Stimulated activated CD8-positive, alpha-beta memory T cell treated with anti-CD3 and anti-CD28 coated beads, Interleukin-4, amount 100 ng/mL, for 24 hours (primary cell): ENCODE measurements at places on chromosomes 5 and 9.
A peak's percentile ranks its signal among the peaks of the same experiment; 100 is the strongest.

GRCh38 chr9:79575547-79575946 is 3.8 kb downstream of the TLE4 start:
- DNase-seq: no peak

DNA sequence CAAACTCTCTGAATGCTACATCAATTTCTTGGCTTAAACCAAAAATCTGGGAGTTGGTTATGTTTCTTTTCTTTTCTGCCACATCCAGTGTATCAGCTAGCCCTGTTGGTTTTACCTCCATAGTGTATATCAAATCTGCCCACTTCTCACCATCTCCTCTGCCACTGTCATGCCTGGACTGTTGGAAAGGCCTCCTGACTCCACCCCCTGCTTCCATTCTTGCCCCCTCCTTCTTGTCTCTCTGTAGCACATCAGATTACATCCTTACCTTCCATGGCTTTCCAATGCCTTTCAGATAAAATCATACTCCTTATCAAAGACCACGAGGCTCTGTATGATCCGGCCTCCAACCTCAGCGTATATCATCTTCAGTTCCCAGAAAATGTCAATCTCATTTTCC is 35.4 kb downstream of the STXBP1 start:
- no peak for DNase-seq

DNA sequence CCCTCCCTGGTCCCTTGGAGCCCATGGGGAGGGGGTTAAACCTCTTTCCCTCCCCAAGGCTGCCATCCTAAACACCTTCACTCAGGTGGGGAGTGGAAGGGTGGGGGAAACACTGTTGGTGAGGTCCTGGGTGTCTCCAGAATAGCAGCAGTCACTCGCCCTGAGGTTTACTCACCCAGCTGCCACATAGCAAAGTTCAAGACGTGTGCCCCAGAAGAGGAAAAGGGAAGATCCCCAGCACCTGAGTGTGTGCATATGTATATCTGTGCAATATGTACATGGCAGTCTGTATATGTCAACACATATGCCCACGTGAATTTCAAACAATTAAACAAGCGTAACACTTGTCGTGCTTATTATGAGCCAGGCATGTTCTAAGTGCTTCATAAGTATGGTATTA is 31.3 kb upstream of the SMU1 start:
- no peak for DNase-seq

- DNase-seq: peak; percentile 0
Observed at GRCh38 chr5:152349683-152350526, 55.2 kb downstream of the NMUR2 start.

- DNase-seq: no peak
Observed at GRCh38 chr5:86199287-86199686, 418.5 kb upstream of the COX7C start.

- DNase-seq: no peak
Observed at GRCh38 chr5:141484310-141484640, 555 bp upstream of the PCDHGC4 start.

GRCh38 chr5:110288766-110289511 is 437.5 kb downstream of the TMEM232 start:
- no peak for DNase-seq

GRCh38 chr5:133877351-133878235 is 90.8 kb downstream of the C5orf15 start:
- no peak for DNase-seq

DNA sequence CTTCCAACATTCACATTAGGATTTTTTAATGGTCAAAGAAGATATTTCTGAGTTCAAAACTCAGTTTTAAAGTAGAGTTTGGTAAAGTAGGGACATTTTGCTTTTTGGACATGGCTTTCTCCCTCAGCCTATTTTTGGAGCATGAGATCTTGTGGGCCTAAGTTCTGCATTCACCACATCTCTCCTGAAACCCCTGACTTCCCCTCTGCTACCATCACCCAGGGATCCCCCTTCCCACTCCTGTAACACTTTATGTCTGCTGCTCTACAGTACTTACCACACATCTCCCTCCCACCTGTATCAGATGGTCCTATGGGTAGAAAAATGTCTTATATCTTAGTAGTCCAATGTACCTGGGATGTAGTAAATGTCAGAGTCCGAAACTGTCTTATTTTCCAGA is 48.2 kb upstream of the JAK2 start:
- no peak for DNase-seq

DNA sequence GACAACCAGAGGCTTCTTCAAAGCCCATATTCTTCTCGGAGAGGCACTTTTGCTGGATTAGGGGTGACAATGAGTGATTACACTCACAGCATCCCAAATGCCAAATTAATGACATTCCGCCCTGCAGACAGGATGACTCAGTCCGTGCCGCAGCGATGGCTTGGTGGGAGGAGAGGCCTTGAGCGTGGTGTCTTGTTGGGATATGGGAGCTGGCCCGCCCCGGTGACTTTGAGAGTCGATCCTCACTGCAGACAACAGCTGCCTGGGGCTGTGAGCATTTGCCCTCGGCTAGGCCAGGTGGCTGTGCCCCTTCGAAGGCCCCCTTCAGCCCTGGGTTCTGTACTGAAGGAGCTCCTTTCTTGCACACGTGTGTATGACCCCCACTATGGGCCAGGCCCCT is 29.8 kb downstream of the OLFM1 start:
- no peak for DNase-seq

DNA sequence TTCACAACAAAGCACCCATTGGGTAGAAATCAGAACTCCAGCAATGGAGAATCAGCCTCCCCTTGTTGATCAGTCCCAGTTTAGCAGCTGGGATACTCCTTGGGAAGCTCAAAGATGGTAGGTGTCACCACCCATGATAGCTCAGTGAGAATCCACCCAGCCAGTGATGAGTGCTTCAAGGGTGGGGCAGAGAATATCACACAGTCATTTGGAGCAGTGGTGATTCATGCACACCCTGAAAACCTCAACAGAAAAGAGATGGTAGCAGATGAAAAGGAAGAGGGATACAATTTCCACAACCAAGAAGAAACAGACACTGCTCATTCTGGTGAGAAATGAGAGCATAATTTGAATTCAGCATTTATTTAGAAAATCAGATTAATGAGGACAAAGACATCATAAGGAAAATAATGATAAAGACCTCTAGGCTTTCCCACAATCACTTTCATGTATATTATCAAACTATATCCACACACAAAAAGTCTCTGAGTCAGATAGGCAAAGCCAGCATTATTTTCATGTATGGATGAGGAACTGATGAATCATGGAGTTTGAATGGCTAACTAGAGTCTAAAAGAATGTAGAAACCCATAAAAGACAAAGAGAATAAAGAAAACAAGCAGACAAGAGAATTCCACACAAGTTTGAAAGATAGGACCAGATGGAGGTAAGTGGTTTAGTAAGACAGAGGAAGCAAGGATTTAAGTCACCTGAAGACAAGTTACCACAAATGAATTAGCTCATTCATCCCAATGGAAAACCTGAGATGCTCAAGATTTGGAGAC is 82.9 kb downstream of the FEM1C start:
- no peak for DNase-seq

GRCh38 chr9:109894921-109895758 is 115.1 kb downstream of the PALM2AKAP2 start:
- DNase-seq: no peak

- DNase-seq: no peak
Observed at GRCh38 chr5:181566-181965, 9.7 kb upstream of the LRRC14B start.

- DNase-seq: no peak
Observed at GRCh38 chr9:121301881-121302286, 33.9 kb downstream of the GSN start.

DNA sequence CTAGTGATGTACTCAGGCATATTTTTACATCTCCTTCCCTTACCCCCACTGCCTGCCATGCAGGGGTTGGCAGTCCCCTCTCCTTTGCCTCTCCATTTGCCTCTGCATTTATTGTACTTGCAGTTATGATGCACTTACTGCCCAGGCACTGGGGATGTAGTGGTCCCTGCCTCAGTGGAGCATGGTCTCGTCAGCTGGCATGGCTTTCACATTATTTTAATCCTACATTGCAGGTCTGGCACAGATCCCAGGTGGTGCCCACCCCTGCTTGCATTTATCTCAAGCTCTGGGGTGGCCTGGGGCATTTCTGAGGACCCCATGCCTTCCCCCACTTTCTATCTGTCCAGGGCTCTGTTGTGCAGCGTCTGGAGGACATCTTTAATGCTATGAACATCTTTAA is 23.2 kb upstream of the PITX1 start:
- no peak for DNase-seq

DNA sequence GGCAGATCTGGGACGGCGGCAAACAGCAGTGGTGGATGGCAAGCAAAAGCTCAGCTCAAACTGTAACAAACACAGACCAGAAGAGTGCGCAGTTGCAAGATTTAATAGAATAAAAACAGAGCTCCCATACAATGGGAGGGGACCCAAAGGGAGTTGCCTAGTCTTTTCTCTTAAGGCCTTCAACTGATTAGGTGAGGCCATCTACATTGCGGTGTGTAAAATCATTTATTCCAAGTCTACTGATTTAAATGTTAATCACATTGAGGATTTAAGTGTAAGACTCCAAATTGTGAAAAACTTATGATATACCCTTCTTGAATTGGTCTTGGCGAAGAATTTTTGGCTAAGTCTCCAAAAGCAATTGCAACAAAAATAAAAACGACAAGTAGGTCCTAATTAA is 21.6 kb upstream of the C1QTNF3 start:
- no peak for DNase-seq

DNA sequence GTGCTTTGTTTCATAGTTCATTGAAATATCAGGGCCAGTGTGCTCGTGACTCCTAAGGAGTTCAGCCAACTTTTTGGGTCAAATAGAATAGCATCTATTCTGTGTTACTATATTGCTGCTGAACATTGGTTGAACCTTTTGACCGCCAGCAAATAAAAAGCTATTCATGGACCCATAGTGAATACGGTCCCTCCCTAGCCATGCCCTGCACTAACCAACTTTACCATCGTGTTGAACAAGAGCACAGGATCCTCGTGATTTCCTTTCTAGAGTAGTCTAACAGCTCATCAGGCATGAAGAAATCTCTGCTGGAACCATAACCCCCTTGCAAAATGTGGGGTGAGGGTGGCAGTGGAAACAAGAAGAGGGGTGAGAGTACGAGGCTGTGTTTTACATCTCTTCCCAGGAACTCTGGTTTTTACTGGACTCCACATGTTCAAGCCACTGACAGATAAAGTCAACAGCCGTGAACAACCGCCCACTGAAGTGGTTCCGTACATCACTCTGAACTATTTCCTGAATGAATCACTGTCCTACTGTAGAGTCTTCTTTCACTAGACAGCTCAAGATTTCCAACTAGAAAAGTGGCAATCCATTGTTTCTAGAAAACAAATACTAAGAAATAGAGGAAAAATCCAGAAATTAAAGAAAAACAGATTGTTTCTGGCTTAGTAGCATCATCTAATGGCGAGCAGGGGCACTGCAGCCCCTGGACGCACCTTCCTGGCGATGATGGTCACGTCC is 70.1 kb upstream of the SPATA31E1 start:
- peak; percentile 7 for DNase-seq

- DNase-seq: no peak
Observed at GRCh38 chr5:92749943-92750342, 831.1 kb downstream of the NR2F1-AS1 start.

GRCh38 chr9:84862810-84863287 is 193.3 kb downstream of the NTRK2 start:
- DNase-seq: no peak

DNA sequence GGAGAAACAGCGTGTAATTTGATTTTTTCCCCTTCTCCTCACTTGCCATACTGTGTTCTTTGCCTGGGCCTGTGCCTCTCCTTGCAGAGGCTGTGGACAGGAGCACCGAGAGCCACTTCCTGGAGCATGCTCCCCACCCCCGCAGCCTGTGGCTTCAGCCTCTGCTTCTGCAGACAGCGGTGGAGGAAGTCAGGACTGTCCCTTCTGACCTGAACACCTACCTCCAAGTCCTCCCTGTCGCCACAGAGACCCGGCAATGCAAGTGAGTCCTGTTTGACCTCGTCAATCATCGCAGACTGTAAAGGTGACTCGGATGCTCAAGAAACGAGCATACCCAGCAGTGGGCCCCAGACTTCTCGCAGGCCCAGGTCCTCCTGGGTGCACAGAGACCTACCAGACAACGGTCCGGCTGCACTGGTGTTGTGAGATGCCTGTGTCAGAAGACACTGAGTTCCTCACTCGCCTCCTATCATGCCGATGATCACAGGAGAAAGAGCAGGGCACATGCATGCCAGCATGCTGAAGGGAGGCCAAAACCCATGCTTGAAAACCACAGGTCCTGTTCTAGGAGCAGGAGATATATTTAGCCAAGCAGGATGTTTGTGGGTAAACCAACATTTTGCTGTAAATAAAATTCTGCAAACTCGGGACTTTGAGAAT is 198.8 kb downstream of the AUH start:
- peak; percentile 59 for DNase-seq

DNA sequence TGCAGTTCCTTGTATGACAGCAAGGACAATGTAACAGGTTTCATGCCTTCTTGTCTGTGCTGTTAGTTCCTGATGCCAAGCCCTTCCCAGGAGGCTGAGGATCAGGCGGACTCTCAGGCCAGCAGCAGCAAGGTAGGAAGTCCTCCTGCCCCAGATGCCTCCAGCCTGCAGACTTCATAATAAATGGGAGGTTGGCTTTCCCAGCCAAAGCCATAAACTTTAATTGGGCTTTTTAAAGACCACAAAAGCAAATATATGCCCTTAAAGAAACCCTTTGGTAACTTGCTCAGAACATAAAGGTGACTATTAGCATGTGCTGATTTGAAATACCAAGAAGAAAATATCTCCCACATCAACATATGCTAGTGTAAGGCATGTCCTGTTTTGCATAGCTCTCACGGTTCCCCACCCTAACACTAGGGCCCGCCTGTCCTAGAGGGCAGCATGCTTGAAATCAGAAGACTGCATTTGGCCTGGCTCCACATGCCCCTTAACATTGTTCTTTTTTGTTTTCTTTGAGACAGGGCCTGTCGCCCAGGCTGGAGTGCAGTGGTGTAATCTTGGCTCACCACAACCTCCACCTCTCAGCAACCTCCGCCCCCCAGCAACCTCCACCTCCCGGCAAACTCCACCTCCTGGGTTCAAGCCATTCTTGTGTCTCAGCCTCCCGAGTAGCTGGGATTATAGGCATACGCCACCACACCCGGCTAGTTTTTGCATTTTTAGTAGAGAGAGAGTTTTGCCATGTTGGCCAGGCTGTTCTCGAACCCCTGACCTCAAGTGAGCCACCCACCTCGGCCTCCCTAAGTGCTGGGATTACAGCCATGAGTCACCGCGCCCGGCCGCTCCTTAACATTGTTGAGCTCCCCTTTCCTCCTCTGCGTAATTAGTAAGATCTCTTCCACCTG is 44.6 kb upstream of the FCN1 start:
- no peak for DNase-seq

DNA sequence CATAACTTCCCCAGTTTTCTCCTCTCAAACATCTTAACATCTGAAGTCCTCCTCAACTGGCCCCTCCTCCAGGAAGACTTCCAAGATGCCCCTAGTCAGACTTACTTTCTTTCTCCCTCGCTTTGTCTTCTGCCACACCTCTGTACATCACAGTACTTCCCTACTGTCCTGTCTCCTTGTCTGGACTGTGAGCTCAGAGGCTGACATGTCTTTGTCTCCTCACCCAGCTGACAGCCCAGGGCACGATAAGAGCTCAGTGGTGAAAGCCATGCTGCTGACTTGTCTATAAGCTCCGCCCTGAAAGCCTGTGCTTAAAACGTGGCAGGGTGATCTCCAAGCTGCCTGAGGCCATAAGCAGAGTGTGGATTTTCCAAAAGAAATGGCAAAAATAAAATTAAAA is 33.0 kb upstream of the SLC25A51 start:
- no peak for DNase-seq
